ENCODE measurements at places on chromosomes 6 and 20.

GRCh38 chr6:39962831-39963230 is 28.6 kb upstream of the MOCS1 start:
- DNase-seq: no peak

GRCh38 chr6:95819939-95820338 is 195.8 kb upstream of the FUT9 start:
- DNase-seq: no peak

DNA sequence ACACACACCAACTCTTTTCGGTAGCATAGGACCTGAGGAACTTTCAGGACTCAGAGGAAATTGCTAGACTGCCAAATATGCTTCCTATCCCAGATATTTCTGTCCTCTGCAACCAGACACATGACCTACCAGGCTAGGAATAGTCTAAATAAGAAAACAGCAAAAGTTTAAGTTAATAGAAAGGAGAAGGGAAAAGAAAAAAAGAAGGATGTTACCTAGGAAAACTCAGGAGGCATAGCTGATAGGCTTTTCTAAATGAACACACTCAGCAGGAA is 74.6 kb downstream of the MAP3K5 start:
- DNase-seq: no peak

DNA sequence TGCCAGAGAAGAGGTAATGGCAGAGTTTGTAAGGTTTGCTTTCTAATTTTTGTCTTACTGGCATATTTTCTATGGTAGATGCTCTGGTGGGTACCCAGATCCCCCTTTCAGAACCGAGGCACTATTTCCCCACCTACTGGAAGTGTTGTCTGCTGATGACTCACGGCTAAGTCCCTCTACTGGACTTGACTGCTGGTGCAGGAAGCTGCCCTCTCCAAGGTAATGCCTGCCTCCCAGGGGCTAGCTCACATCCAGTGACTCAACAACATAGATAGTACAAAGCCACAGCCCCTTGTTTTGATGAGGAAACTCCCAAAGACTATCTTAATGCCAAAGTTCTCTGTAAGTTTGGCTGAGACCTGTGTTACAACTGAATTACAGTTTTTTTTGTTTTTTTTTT is 285.4 kb upstream of the FLRT3 start:
- DNase-seq: no peak

All from activated CD4-positive, CD25-positive, alpha-beta regulatory T cell treated with anti-CD3 and anti-CD28 coated beads, Interleukin-2, amount 50 U/mL, for 72 hours (primary cell).